ENCODE measurements at places on chromosomes 7 and 10.
A peak's percentile ranks its signal among the peaks of the same experiment; 100 is the strongest.

DNA sequence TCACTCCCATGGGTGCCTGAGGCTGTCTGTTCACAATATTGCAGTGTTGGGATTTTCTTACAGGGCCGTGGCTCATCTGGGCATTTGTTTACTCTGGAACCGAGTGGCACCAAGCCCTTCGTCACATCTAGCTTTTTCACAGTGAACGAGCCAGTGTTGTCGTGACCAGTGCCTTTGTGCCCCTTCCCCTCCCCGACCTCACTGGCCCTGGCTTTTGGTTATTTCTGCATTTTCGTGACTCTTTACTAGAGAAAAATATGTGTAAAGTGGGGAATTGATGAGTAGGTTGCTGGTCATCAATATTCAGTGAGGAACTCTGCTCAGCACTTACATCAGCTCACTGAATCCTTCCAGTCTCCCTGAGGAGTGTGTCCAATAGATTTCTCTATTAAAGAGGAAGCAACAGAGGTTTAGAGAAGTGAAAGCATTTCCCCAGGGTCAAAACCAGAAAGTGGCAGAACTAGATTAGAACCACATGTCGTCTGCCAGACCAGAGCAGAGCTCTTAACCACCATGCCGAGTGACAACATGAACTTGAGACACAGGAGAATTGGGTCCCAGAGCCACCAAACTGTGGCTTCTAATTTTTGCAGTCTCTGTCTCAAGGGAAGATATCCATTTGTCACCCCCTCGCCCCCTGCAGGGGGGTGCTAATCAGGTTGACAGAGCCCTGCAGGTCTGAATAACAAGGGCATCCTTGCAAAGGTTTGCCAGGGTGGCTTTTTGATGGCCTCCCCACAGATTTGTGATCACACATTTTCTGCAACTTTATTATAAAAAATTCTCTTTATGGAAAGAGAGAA is 125.3 kb downstream of the CHN2 start:
- no peak for DNase-seq

- no peak for DNase-seq
Observed at GRCh38 chr10:116704926-116705325, 37.4 kb downstream of the HSPA12A start.

- peak; percentile 75 for DNase-seq
Observed at GRCh38 chr10:104300002-104300735, 31.2 kb downstream of the GSTO2 start.

DNA sequence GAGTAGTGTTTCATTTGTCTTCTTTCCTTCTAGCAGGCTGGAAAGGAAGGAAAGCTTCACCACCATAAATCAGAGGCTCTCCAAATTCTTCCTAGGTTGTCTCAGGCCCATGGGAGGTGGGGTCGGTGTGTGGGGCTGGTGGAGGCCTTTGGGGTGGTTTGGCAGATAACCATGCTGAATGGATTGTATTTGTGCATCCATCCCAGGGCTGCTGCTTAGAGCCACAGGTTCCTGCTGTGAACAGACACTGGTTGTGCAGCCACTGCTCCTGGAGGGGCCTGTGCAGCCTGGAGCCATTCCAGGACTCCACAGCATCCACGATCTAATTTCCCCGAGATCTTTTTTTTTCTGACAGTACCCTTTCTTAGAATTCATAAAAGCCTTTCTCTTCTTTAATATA is 741.8 kb downstream of the SUGCT start:
- DNase-seq: no peak

DNA sequence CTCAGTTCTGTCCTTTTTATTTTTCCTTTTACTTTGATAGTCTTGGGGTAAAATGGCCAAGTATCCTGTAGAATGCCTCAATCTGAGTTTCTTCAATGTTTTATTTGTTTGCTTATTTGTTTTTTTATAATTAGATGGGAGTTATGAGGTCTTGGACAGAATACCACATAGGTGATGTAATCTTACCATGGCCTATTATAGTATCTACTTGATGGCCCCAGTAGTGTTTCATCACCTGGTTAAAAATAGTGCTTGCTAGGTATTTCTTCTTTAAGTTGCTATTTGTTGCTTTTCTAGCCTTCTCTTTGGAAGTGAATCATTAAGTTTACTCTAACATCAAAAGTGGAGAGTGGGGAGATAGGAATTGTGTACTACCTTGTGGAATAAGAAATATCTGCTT is 1020.0 kb upstream of the KCND2 start:
- no peak for DNase-seq

DNA sequence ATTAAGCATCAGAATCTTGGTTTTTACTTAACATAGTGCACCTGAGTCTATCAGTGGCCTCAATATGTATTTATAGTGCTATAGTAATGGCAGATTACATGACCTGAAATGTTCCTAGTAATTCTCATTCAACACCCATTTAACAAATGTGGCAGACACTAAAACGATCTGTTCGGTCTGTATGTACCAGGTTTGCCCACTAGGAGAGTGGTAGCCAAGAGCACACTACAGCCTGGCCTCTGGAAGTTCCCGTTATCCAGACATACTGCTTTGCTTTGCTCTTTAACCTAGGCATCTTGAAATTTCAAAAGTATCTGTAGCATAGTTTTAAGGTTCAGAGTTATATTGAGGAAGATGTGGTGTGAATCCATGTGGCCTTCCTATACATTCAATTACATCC is 395.7 kb upstream of the NRG3 start:
- peak; percentile 3 for DNase-seq

DNA sequence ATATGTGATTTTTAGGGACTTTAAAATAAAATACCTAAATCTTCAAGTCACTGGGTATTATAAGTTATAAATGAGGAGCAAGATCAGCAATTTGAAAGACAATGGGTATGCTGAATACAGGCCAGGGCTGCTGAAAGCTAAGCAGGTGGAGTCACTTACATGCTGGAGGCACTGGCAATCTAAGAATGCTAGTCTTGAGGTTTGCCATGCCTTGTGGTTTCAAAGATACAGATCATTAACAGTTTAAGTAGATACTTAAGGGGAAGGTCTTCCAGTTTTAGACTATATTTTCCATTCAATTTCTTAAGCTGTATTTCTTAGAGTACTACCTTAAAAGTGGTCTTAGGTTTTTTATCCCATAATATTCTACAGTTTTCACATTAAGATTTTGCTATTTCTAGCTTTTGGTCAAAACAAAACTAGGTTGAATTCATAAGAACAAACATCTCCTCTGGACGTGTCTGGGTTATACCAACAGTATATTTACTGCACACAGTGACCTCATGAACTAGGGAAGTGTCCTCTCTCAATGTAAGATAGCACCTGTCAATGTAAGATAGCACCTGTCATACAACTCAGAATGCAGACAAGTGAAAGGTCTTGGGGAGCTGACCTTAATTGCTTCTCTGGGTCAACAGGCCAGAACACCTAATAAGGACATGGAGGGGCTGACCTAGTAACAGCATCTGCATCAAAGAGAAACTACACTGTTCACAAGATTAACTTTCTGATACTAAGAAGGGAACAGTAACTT is 2.0 kb downstream of the SRI start:
- peak; percentile 81 for DNase-seq

GRCh38 chr10:79293841-79294581 is 53.3 kb upstream of the PPIF start:
- DNase-seq: peak; percentile 45

DNA sequence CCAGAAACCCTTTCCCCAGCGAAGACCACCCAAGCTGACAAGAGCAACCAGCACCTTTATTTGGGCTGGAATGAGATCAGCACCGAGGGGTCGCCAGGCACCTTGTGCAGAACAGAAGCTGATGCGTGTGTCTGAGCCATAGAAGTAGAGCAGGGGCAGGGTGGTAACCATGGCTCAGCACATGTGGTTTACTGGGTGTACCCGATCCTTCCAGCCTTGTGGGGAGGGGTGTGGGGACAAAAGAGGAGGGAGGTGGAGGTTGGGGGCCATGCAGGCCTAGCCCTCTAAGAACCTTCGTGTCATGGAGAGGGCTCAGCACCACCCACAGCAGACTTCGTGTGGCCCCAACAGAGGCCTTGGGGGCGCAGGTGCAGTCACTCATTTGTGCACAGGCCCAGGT is 84.0 kb upstream of the GTF2I start:
- DNase-seq: no peak

DNA sequence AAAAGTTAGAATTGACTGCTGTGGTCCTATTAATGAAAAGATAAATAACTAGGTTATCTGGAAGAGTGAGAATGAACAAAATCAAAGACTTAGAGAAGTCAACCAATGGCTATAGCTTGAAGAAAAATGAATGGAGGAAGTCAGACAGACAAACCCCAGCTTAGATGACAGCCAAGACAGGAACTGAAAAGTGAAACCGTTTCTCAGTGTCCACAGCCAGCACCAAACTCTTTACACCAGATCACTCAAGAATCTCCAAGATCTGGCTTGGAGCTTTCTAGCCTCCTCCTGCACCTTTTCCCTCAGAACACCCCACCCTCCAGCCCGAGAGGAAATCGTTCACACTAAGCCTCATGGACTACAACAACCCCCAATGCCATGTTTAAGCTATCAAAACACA is 167.0 kb downstream of the SFMBT2 start:
- no peak for DNase-seq

DNA sequence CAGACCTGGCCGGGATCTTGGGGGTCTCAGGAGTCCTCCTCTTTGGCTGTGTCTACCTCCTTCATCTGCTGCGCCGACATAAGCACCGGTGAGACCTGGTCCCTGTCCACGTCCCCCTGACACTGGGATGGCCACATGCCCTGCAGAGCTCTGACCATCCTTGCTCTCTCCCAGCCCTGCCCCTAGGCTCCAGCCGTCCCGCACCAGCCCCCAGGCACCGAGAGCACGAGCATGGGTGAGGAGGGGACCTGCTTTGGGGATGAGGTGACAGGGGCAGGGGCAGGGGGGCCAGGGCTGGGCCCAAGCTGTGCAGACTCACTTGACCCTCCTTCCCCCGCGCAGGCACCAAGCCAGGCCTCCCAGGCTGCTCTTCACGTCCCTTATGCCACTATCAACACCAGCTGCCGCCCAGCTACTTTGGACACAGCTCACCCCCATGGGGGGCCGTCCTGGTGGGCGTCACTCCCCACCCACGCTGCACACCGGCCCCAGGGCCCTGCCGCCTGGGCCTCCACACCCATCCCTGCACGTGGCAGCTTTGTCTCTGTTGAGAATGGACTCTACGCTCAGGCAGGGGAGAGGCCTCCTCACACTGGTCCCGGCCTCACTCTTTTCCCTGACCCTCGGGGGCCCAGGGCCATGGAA is 959 bp downstream of the PVRIG start:
- DNase-seq: no peak

DNA sequence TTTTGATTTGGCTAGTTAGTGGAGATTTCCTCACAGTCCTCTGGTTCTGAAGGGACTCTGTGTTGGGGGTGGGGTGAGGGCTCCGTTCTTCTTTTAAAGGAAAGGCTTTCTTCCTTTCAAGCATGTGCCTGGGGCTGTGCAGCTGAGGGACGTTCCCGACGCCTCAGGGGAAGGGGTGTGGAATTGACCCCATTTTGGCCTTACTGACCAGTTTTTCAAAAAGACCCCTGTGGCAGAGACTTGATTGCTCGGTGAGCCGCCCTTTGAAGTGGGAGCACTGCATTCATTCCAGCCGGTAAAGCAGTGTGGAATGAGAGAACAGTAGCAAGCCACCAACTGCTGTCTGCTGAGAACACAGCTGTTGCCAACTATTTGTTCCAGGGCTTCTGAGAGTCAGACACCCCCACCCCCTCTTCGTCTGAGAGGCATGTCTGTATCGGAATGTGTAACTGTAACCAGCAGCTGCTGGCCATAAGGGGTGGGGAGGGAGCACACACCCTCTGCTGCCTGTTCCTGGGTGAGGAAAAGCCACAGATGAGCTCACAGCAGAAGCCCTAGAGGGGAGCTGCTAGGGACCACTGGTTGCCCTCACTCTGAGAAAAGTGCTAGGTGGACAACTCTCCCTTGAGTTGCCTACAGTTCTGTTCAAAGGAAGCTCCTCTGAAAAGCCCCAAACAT is 33.2 kb downstream of the WBP1L start:
- DNase-seq: no peak

All from ACHN (cell line).